Fibroblast of upper back skin (primary cell): ENCODE measurements at places on chromosomes 5 and 9.

GRCh38 chr9:95040106-95040505, 277.4 kb downstream of the FANCC start:
- no peak for DNase-seq

DNA sequence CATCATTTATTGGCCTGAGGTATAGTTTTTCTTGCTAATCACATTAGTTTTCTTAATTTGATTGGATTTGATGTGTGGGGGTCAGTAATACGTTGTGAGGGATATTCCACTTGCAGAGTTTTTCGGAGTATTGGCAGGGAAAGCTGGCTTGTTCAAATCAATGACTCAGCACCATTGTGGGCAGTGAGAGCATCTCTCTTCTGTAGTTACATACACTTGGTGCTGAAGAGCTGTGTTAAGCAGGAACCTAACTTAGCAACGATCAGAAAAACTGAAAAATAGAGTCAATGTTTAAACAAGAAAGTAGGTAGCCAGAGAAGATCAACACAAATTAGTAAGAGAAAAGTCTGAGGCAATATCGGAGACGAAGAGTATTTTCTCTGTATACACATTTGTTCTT, 344.6 kb upstream of the EDIL3 start:
- peak; percentile 44 for DNase-seq

DNA sequence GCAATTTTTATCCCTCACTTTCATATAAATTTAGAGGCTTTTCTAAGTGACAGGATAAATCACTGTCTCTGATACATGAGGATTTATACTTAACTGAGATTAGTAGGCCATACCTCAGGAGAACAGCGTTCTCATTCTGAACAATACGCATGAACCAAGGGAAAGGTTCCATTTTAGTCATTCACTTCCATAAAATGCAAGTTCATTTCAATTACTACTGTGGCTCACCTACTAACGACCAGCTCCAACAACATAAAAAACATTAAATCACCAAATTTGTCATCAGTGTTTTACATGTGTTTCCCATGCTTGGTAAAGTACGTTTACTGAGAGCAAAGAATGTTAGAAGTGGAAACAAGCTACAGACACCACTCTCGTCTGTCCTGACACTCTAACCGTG, 67.4 kb downstream of the EFNA5 start:
- DNase-seq = peak; percentile 13

DNA sequence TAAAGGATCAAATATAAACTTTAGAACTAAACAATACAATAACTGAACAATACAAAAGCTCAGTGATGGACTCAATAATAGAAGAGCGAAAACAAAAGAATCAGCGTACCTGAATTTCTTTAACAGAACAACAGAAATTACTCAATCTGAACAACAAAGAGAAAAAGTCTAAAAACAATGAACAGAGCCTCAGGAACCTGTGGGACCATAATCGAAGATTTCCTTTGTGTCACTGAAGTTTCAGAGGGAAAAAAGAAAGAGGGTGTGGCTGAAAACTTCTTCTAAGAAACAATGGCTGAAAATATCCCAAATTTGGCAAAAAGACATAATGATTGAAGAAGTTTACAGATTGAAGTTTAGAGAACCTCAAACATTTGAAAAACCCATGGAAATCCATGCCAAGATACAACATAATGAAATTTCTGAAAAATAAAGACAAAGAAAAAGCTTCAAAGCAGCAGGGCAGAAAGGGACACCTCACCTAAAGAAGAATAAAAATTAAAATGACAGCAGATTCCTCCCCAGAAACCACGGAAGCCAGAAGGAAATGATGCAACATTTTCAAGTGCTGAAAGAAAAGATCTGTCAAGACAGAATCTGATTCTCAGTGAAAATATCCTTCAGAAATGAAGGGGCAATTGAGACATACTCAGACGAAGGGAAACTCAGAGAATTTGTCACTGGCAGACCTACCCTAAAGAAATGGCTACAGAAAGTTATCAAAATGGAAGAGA, 288.8 kb downstream of the ARL15 start:
- DNase-seq = peak; percentile 73

DNA sequence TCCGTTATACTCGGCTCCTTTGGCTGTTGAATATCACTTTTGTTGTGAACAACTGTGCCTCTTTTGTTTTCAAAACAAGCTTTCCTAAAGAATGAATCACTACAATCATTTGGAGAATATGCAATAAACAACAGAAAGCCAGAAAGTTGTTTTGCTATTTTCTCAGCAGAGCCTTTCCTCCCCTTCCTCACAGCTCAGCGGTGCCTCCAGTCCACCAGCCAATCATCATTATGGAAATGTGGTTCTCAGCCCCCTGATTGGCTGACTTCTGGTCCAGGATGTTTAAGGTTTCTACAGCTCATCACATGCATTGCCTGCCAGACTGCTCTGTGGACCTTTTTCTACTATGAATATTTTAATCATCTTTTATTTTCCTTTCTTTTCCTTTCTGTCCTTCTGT, 9.1 kb upstream of the ZNF608 start:
- no peak for DNase-seq

- DNase-seq = peak; percentile 87
Observed at GRCh38 chr5:171450423-171451331, 31.2 kb downstream of the FGF18 start.

DNA sequence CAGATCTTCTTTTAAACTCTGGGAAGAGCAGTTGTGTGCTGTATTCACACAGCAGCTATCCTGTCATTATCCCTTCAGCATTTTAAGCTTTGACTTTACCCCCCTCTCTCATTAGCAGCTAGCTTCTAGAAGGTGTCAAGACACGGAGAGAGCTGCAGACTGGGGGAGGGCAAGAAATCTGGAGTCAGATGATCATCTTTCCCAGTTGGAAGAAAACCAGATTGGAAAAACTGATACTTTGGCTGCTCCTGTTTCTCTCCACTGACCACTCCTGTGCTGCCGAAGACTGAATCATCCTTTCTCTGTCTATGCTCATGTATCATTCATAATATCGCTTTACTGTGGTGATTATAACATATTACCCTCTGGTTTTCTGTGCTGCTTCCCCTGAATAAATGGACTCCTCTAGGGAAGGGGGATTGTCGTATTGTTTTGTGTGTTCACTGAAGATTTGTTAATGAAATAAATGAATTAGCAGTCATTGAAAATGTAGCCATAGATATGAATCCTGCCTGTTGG, 75.1 kb downstream of the SH3GL2 start:
- no peak for DNase-seq

- no peak for DNase-seq
Observed at GRCh38 chr9:93655621-93656425, 79.4 kb downstream of the PHF2 start.

- peak; percentile 52 for DNase-seq
Observed at GRCh38 chr9:136564379-136564988, 18.6 kb upstream of the NOTCH1 start.
